ENCODE measurements at places on chromosomes 5 and 9.

- DNase-seq: no peak
Measured at GRCh38 chr9:26229324-26230054, 551.2 kb upstream of the TUSC1 start.

DNA sequence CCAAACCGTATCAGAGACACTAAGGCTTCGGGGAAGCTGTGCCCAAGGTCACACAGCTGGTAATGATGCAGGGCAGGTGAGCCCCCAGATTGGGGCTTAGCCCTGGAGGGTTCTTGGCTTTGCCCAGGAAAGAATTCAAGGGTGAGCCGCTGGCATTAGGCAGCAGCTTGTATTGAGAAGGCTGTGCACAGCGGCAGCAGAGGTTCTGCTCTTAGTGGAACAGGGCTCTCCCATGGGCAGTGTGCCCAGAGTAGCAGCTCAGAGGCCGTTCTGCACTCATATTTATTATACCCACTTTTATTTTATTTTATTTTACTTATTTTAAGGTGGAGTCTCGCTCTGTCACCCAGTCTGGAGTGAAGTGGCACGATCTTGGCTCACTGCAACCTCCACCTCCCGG lies 85.8 kb upstream of the IER5L start:
- DNase-seq: no peak

- no peak for DNase-seq
Measured at GRCh38 chr9:124011460-124012301, at the start of gene LHX2. LHX2 (plus strand) TSS chr9:124011768; CDS start chr9:124012349, 581 bp downstream.

DNA sequence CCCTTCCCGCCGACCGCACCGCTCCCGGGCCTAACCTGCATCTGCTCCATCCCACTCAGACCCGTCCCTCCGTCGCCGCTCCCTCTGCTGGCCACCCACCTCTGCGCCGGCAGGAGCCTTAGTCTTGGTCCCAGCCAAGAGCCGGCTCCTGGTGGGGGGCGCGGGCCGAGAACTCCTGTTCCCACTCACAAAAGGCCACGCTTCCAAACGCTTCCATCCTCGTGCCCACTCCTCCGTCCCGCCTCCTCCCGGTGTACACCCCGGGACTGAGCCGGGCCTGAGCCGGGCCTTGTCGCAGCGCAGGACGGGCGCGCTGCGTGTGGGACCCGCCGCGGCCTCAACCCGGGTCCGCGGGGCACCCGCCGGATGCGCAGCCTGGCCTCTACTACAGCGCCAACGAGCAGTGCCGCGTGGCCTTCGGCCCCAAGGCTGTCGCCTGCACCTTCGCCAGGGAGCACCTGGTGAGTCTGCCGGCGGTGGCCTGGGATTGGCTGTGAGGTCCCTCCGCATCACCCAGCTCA lies 7.5 kb downstream of the ADAMTS13 start:
- DNase-seq: no peak

GRCh38 chr9:131477816-131478419 lies 24.8 kb upstream of the POMT1 start:
- DNase-seq: no peak

GRCh38 chr5:20359377-20359776 lies 371.4 kb upstream of the CDH18 start:
- DNase-seq: no peak

GRCh38 chr9:121868626-121869025 lies 217.2 kb downstream of the DAB2IP start:
- DNase-seq: no peak

DNA sequence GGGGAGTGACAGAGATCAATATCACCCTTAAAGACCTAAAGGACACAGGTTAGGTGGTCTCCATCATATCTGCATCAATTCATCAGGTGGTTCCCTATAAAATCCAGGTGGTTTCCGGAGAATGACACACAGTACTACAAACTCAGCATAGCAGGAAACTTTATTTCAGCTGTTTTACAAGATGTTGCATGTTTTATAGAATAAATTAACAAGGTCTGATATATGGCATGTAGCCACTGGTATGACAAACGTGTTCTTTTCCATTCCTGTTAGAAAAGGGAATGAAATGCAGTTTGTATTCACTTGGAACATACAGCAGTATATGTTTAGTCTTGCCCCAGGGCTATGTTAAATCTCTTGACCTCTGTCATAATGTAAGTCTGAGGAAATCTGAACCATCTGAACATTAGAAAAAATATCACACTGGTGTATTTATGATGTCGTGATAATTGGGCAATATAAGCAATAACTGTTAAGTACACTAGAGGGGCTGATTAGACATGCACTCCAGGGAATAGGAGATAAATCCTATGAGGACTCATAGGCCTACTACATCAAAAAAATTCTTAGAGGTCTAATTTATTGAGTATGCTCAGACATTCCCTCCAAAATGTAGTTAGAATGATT lies 42.2 kb upstream of the TNFSF8 start:
- DNase-seq: no peak

- no peak for DNase-seq
Measured at GRCh38 chr9:33517373-33517772, 6.7 kb upstream of the ANKRD18B start.

DNA sequence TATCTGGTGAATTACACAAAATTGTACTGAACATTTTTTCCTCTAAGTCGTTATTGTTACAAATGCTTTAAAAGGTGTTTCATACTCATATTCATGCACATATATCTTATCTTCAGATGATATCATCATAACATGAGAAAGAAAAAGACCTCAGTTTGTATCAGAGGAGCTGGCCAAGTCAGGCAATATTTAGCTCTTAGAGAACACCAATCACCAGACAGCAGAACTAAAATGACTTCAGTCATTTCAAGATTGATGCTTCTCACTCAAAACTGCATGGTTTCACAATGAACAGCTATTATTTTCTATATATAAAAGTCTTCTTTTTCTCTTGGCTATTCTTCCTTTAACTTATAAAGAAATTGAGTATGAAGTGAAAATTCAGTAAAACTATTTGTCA lies 44.6 kb downstream of the TSSK1B start:
- no peak for DNase-seq

DNA sequence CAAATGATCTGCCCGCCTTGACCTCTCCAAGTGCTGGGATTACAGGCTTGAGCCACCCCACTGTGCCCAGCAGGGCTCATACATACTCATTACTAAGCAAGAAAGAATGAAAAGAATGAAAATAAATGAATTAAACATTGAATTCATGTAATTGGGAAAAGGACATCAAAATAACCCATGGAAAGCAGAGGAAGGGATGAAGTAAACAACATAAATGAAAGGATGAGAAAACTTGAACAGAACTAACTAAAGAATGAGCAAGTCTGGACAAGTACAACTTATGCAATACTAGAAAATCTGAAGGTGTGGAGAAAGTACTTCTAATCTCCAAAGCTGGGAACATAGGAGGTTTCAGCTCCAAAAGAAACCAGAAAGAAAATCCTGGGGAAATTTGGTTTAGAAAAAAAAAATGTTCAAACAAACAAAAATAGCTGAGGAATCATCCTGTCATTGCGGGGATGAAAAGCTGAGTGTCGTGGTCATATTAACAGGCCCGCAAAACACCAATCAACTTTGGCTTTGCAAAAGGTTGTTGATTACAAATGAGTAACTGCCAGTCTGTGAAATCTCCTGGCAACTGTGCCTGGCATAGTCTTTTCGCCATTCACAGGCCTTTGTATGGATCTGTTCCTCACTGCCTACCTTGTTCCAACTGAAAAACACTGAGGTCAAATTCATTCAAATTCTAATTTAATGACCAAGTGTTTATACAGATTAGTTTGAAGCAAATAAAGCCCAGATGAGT lies 2.3 kb upstream of the AK3 start:
- DNase-seq: no peak

DNA sequence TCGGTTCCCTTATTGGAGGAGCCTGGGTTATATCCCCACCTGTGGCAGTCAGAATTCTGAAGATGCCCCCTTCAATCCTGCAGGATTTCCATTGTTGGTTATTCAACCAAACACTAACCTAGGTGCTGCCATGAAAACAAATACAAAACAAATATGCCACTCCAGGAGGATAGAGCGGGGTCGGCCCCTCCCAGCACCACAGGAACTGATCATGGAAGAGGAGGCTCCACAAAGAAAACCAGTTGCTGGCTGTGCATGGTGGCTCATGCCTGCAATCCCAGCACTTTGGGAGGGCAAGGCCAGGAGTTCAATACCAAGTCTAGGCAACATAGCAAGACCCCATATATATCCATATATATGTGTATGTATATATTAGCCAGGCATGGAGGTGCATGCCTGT lies 13.2 kb upstream of the ADGRD2 start:
- no peak for DNase-seq

- no peak for DNase-seq
Measured at GRCh38 chr9:97850746-97851445, 2.1 kb upstream of the FOXE1 start.

DNA sequence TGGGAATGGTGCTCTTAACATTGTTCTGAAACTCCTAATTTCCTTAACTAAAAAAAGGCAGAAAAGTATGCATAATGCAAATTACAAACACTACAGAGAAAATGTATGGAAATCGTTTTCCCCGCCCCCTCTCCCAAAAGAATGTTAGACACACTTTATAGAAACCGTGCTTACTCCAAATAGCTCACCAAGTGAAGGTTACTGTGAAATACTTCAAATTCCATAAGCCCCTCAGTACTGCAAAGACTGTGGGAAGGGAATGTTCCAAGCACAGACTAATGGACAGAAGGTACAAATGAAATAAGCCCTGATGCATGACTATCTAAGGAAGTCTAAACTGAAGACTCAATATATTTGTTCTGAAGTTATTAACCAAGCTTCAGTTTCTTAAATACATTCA lies 12.5 kb downstream of the MAPKAP1 start:
- no peak for DNase-seq

GRCh38 chr5:124661317-124662141 lies 84.9 kb downstream of the ZNF608 start:
- DNase-seq: no peak

GRCh38 chr9:105421154-105421553 lies 26.7 kb upstream of the FSD1L start:
- DNase-seq: no peak

GRCh38 chr5:149125386-149125891 lies 15.9 kb upstream of the ABLIM3 start:
- DNase-seq: no peak

GRCh38 chr5:2259494-2260107 lies 376.9 kb upstream of the IRX4 start:
- no peak for DNase-seq

GRCh38 chr9:120869726-120870125 lies 7.3 kb downstream of the PHF19 start:
- no peak for DNase-seq

GRCh38 chr5:166952048-166952447 lies 1339.4 kb upstream of the WWC1 start:
- no peak for DNase-seq

GRCh38 chr9:89655990-89656657 lies 51.3 kb downstream of the GADD45G start:
- DNase-seq: no peak

DNA sequence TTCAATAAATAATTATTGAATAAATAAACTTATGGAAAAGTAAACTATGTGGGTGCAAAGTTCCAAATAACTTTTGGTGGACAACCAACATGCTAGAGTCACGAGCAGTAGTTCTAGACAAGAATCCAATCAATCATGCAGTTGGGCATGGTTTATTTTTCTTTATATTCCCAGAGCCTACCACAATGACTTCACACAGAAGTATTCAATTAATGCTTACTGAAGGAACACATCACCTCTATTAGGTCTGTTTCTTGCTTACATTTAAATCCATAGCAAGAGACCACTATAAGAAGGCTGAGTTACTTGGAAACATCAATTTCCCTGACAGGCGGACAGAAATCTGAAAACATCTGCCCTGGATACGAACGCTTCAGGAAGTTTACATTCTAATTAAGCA lies 214.2 kb downstream of the TMEM232 start:
- DNase-seq: no peak

DNA sequence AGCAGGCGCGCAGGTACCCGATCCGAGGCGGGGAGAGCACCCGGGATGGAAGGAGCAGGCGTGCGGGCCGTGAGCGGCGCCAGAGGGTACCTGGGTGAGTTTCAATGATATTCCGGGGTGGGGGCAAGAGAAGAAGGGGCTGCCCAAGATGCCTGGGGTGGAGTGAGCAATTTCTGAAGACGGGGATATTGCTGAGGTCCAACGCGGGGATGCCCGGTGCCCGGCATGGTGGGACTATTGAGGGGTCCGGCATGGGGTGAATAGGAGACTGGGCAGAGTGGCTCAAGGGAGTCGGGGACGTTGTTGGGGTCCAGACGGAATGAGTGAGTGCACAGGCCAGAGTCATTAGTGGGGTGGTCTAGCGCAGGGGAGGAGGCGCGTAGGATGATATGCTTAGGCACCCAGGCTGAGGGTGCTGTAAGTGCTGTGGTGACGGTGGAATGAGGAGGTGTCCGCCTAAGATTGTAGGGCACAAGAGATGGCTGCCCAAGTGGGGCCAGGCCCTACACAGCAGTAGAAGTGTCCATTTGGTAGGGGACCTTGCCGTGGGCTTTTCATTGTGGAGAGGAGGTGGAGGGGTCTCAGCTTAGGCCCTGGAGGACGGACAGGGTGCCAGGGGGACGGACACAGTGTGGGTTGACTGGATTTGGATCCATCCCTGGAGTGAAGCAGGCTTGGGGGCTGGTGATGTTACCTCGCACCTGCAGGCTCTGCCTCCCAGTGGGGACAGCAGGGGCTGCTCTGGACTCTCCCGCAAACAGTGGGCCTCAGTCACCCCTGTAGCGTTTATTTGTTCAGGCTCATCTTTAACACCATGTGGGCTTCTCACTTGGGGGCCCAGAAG lies 719 bp downstream of the MIGA2 start:
- DNase-seq: no peak

DNA sequence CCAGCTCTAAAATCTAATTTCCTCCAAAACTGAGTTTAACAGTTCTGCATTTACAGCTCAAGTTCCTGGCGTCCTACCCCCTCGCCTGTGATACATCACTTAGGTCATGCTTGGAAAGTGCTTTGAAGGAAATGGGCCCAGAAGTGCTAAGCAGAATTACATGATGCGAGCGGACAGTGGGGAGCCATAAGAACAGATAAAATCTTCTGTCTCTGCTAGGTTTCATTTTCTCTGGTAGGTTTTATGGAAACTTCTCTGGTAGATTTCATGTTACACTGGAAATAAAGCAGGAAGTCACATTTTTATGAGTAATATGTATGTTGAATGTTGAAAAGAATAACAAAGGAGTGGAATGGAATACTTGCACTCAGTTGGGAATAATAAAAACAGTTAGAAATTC lies 138.3 kb downstream of the ZDHHC21 start:
- no peak for DNase-seq

GRCh38 chr5:176994460-176995121 lies 12.0 kb downstream of the UIMC1 start:
- no peak for DNase-seq

DNA sequence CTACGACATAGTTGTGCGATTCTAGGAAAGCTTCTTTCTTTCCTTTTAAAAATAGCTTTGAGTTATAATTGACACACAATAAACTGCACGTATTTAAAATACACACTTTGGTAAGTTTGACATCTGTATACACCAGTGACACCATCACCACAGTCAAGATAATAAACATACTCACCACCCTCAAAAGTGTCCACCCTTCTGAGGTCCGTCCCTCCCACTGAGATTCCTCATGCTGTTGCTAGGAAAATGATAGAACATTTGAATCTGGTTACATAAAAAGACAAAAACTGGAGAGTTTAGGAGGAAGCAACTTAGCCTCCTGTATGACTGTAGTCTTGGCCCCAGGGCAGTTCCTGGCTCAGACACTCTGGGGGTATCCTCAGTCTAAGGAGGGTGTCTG lies 17.2 kb downstream of the S100Z start:
- no peak for DNase-seq

- no peak for DNase-seq
Measured at GRCh38 chr5:1930501-1930879, 47.8 kb upstream of the IRX4 start.
